Amniotic stem cell (primary cell): ENCODE measurements at places on chromosomes 1 and 21.

DNA sequence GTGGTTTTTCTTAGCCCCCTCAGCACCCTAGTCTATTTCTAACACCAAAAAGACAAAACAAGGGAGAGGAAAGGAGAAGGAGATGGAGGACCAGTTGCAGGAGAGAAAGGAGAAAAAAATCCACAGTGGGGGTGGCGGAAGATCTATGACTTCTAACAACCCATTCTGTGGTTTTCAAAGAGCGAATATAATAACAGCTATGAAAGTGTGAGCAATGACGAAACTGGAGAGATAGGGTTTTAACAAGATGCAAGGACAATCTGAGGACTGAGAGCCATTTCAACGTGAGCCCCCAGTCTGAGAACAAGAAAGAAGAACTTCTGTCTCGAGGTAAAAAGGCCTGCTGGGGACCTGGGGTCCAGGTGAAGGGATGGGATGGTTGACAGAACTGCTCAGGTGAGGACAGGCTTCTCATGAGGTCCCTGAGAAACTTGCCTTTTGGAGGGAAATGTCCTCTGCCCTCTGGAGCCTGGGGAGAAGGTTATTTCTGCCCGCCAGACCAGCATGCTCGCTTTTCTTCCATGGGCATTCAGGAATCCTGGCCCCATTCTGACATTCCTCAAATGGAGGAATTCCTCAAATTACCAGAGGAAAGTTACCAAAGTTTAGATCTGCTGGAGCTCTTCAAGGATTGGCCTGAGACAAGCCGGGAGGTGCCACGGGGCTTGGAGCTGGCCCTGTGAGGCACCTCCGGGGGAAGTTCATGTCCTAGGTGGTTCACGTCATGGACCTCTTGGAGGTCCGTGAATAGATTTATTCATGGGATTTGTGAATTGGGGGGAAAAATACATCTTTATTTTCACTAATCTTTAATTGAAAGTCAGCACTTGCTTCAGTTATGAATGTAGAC is at the start of gene CD160:
Gene CD160, plus strand, starts transcription at position 270 of the 850 bp plus-strand sequence. CDS start 8,829 bp downstream, outside the sequence.
- DNase-seq, result no peak

GRCh38 chr1:64122588-64122987 is 80.8 kb upstream of the UBE2U start:
- no peak for DNase-seq

GRCh38 chr1:51853360-51853759 is 25.2 kb downstream of the NRDC start:
- DNase-seq, result no peak

DNA sequence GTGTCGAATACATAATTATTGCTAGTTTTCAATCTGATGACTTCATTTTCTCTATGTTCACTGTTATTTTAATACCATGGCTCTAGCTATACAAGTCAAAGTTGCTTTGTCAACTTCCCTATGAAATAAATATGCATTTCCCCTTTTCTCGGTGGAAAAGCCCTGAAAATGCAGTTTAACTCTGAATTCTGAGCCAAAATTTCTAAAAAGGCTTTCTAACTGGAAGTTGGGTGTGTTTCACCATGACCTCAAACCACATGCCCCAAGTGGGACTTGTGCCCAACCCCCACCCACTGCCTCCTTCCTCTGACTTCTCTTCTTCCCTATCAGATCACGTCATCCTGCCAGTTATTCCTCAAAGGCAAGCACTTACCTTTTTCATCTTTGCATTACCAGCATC is 8.9 kb downstream of the MKNK1 start:
- no peak for DNase-seq

DNA sequence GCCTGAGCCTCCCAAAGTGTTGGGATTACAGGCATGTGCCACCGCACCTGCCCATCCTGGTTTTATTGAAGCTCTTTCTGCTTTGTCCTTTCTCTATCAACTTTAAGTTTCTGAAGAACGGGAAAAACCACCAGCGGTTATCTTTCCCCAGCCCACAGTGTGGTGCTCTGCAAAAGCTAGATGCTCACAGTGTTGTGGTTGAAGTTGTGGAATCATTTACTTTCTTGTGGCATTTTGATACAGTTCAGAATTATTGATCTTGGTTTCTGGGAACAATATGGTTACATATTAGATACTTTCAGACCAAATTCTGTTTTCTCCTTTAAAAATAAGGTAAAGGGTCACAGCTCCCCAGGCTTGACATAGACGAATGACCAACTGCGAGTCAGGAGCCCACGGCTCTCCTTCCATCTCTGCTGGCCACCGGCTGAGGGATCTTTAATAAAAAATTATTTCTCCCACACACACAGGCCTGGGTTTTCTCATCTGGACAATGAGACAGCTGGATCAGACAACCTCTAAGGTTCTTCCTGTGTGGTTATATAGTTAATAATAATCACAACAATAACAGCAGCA is 385.3 kb downstream of the SETD4 start:
- no peak for DNase-seq

DNA sequence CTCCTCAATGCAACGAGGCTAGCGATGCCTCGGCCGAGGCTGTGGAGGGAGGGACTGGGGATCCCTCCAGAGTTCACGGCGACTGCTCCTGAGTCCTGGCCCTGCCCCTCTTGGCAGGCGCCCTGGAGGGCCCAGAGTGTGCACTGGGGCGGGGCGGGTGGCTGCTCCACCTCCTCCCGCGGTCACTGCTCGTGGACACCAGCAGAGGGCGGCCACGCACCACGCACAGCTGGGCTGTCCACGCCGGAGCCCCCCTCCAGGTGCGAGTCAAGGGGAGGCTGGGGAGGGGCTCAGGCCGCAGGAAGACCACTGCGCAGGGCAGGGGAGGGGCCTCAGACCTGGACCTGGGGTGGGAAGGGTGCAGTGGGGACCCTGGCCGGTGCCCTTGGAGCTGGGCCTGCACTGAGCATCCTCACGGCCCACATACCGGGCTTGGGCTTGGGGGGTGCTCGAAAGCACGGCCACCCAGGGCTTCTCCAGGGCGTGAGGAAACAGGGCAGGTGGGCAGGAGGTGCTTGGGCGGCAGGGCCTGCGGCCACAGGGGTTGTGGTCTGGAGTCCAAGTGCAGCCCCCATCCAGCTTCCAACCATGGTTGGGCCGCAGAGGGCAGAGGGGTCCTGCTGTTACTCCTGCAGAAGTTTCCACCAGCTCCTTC is 20.6 kb upstream of the TTC34 start:
- no peak for DNase-seq

GRCh38 chr1:86325264-86325663 is 70.9 kb downstream of the ODF2L start:
- DNase-seq, result no peak

DNA sequence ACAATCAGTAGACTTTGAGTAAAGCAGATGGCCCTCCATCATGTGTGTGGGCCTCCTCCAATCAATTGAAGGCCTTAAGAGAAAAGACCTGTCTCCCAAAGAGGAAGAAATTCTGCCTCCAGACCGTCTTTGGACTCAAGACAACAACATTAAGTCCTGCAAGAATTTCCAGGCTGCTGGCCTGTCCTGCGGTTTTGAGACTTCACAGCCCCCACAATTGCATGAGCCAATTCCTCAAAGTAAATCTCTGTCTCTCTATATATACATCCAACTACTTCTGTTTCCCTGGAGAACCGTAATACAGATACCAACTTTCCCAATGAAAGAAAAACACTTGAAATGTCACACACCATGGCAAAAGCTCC is 16.4 kb downstream of the REG4 start:
- no peak for DNase-seq

- no peak for DNase-seq
These were observed 22.5 kb upstream of the PEF1 start for GRCh38 chr1:31667065-31667785.

- DNase-seq, result no peak
These were observed 50.9 kb downstream of the RUNX1 start for GRCh38 chr21:34998176-34998575.

DNA sequence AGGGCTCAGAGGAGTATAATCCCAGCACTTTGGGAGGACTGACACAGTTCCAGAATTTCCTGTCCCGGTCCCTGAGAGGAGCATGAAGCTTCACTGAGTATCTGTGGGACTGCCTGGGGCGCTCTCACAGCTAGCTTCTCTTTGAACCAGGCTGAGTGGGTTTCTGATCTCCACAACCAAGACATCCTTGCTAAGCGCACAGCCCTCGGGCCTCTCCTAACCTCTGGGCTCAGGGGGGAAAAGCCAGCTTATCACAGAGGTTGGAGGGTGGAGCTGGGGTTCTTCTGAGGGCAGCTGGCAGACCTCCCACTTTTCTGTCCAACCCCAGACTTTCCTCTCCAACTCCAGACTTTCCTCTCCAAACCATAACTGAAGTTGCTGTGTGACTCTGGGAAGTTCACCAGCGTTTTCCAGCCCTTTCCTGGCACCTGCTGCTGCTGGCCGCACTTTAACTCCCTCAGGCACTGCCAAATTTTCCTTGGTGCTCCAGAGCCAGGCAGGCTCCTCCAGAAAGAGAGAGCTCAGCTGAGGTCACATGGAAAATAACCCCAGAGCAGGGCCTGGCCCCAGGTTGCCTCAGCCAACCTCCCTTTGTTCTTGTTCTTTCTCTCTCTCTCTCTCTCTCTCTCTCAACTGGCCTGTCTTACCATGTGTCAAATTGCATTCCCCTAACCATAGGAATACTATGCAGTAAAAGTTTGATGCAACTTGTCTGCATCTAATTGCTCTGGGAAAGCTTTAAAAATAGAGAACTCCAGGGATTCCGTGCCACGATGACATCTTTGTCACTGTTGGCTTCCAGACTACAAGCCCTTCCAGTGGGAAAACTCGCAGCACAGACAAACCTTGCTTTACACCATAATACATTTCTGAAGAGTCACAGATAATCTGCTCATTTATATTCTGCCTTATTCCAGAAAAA is 49.5 kb downstream of the OLFML2B start:
- DNase-seq, result no peak

DNA sequence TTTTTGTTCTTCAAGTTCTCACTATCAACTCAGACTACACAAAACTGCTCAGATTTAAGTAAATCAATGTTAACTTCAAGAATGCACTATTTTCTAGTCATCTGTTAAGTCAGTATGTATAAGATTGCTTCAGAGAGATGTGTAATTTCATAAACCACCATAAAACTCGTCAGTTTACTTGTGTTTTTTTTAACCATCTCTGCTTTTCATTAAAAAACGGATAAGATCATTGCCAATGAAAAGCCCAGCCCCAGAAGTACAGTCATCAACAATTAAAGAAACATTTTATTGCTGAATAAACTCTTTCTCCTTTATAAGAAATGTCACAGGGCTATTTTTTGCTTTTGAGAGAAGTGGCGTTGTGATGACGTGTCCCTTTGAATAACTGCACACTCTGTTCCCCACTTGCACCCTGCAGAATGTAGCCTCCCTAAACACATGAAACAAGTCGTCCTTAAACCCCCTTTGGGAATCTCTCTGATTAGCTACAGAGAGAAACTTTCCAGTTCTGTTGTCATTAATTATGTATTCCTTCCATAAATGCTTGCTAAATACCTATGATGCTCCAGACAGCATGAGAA is 202.7 kb upstream of the FOXD3 start:
- no peak for DNase-seq

DNA sequence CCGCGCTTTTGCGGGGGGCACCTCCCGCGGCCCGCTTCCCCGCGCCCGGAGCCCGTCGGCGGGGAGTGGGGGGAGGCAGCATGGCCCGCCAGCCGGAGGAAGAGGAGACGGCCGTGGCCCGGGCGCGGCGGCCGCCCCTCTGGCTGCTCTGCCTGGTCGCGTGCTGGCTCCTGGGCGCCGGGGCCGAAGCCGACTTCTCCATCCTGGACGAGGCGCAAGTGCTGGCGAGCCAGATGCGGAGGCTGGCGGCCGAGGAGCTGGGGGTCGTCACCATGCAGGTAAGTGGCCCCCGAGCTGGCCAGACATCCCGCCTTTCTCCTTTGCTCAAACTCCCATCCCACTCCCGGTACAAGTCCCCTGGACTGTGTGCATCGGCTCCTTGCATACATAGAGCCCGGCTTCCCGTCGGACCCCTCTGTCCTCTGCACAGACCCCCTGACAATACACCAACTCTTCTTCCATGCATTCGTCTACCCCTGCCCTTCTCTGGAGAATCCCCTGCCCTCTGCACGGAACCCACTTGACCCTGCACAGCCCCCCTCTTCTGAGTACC is 812 bp downstream of the CACHD1 start:
- DNase-seq, result no peak

- no peak for DNase-seq
These were observed 16.7 kb downstream of the SLC25A33 start for GRCh38 chr1:9555942-9556341.

- DNase-seq, result no peak
These were observed 6.9 kb downstream of the ENO1 start for GRCh38 chr1:8871539-8871935.

GRCh38 chr21:42739061-42739931 is 85.9 kb downstream of the PDE9A start:
- DNase-seq, result no peak

DNA sequence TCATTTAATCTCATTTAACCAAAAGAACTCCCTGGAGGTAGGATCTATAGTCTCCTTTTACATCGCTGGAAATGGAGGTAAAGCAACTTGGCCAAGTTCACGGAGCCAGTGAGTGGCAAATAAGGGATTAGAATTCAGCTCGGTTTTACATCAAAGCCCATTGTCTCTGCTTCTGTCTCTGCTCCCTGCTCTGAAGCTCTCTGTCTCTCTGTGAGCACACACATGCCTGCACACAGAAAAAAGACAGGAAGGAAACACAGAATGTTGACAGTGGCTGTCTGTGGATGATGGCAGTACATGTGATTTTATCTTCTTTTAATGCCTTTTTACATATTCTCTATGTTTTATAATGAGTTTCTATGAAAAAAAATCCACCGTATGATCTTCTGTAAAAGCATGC is 8.9 kb upstream of the DHRS3 start:
- no peak for DNase-seq
